ENCODE measurements at places on chromosomes 1 and 21.

DNA sequence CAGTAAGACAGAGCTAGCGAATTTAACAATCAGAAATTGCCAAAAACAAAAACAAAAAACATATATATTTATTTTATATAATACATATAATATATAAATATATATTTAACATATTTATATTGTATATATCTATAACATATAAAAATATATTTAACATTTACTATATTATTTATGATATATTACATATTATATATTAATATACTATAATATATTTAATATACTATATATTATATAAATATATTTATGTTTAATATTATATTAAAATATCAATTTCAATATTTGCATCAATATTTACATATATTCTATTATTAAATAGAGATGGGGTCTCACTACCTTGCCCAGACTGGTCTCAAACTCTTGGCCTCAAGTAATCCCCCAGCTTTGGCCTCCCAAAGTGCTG lies 50.9 kb downstream of the TBX19 start:
- no peak for DNase-seq

- no peak for DNase-seq
These were observed 86.4 kb upstream of the JUN start for GRCh38 chr1:58870298-58870676.

- DNase-seq, result no peak
These were observed 72.0 kb downstream of the ZNF281 start for GRCh38 chr1:200337831-200338230.

GRCh38 chr1:212234431-212235395 lies 50.5 kb upstream of the PPP2R5A start:
- DNase-seq, result peak; percentile 96

GRCh38 chr1:32878183-32878582 lies 7.5 kb upstream of the FNDC5 start:
- peak; percentile 38 for DNase-seq

- no peak for DNase-seq
These were observed 149.6 kb downstream of the PBX1 start for GRCh38 chr1:164708596-164708995.

GRCh38 chr1:209890641-209891330 lies 47.2 kb upstream of the SYT14 start:
- DNase-seq, result peak; percentile 32

- no peak for DNase-seq
These were observed 13.3 kb upstream of the CLSPN start for GRCh38 chr1:35783055-35783583.

DNA sequence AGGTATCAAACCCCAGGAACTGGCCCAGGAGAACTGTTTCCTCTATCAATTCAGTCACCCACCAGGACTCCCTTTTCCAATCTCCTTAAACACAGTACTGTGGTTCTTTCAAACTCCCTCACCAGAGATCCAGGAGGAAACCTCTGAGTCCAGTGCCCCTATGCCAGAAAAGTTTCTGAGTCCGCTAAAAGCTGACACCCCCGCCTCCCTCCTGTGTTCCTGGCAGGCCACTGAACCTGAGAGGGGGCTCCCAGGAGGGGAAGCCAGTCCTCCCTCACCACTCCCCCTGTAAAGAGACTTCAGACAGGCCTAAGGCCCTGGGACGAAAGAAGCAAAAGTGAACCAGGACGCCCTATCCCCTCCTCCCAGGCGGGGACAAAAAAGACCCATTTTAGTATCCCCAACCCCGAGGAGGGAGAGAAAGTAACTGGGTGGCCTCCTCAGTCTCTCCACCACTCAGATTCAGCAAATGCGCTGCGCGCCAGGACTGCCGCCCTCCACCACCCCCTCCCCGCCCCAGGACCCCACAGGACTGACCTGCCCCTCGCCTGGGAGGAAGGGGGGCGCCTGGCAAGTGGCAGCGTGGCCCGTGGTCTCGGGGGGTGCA lies 624 bp downstream of the SLC41A1 start:
- no peak for DNase-seq

DNA sequence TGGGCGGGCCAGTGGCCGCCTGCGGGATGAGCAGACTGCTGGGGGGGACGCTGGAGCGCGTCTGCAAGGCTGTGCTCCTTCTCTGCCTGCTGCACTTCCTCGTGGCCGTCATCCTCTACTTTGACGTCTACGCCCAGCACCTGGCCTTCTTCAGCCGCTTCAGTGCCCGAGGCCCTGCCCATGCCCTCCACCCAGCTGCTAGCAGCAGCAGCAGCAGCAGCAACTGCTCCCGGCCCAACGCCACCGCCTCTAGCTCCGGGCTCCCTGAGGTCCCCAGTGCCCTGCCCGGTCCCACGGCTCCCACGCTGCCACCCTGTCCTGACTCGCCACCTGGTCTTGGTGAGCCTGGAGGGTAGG lies 2.1 kb downstream of the B4GALT2 start:
- DNase-seq, result no peak

DNA sequence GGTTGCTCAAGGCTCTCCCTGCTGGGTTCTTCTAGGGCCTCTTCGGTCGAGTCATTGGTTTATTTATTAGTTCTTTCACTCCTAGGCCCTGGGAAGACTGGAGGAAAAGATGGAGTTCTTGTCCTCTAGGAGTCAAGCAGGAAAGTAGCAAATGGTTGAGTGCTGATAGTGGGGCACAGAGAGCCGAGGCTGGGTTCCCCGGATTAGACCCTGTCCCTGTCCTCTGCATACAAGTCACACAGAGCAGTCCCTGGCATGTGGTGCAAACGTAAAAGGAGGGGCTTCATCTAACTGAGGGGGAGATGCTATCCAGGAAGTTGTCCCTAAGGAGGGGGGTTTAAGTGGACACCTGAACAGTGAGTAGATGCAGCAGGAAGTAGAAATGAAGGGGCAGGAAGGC lies 19.2 kb upstream of the KCNE2 start:
- no peak for DNase-seq

DNA sequence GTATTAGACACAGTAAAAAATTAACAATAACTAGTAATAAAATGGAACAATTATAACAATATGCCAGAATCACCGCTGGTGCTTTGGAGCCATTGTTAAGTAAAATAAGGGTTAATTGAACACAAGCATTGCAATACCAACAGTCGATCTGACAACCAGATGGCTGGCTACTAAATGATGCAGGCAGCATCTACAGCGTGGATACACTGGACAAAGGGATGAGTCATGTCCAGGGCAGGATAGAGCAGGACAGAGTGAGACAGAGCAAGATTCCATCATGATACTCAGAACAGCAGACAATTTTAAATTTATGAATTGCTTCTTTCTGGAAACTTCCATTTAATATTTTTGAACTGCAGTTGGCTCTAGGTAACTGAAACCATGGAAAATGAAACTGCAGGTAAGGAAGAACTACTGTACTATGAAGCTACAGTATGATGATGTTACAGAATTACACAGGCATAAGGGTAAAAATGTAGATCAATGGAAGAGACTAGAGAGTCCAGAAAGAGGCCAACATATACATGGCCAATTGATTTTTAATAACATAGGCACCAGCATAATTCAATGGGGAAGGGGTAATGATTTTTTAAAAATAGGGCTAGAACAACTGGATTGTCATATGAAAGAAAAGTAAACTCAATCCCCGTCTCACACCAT lies 168.7 kb downstream of the RRAGC start:
- DNase-seq, result no peak

DNA sequence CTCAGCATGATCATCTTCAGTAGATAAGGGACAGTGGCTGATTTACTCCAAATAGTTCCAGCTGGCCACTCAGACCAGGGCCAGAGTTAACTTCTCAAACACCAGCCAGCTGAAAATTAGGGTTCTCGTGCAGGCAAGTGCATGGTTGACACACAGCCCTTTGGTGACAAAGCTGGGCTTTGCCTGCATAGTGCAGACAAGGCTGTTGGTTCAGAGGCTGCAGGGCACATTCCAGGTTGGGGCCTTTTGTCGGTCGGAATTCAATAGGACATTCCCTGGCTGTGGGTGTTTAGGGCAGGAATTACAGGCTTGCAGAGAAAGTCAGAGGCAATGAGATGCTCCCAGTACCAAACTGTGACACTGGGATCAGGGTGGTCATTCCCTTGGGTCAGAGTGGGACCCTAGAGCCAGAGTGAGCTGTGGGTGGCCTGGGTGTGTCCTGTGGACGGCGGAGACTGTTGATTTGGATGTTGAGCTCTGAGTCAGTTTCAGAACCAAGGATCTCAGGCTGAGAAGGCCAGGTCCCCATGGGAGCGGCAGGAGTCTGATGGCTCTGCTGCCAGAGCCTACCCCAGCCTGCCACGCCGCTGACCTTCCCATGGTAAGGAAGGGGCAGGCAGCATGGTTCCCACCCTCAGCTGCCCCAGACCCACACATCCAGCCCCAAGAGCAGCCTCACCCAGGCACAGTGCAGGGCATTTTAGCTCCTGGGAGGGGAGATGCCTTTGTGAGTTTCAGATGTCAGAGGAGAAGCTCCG lies 56.2 kb downstream of the STUM start:
- DNase-seq, result no peak

DNA sequence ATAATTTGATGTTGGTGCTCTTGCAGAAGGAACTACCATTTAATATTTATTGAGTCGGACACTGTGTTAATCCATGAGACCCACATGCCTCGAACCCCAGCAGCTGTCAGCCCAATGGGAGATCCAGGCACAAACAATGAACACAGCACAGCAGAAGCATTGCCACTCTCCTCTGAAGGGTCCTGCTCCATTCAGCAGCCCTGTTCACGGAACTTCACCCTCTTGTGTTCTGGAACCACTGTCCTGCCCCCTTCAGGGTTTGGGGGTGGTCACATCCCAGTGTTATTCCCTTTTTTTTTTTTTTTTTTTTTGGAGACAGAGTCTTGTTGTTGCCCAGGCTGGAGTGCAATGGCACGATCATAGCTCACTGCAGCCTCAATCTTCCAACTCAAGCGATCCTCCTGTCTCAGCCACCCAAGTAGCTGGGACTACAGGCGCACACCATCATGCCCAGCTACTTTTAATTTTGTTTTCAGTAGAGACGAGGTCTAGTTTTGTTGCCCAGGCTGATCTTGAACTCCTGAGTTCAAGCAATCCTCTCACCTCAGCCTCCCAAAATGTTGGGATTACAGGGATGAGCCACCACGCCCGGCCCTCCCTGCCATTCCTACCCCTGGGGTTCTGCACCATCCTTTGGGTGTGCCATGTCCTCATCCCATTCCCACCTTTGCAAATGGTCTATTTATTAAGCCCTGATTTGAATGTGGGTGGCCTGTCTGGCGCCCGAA lies 70.2 kb downstream of the EVA1C start:
- no peak for DNase-seq

- DNase-seq, result no peak
These were observed 63.5 kb downstream of the MAP3K7CL start for GRCh38 chr21:29193901-29194300.

Data from HT1080 (cell line).